ENCODE measurements at places on chromosomes 3 and 15. TPM values are rescaled to one million over a fixed set of nuclear protein-coding genes. Genes with fewer than 3 reads are reported as not detected.
A peak's percentile ranks its signal among the peaks of the same experiment; 100 is the strongest.

DNA sequence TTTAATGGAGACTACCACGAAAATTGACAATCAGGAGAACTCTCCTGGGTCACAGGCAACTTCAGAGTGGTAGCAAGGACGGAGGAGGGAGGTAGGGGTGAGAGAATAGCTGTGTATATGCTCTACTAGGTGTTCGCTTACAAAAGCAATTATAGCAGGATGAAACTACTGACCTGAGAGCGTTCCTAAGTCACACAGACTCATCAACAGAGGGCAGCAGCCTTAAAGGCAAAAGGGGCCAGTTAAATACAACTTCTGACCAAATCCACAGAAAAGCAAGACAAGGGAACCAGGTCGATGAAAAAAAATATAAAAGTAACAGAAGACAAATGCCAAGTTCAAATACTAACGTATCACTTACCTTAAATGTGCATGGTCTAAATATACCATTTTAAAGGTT lies 894.6 kb downstream of the PLOD2 start:
- H3K27ac ChIP-seq = no peak overlapping the region
- H3K4me1 ChIP-seq = no peaks in the 10 kb centered on the region
- no peaks in the 10 kb centered on the region for H3K36me3 ChIP-seq
- DNase-seq = no peak
- no peak overlapping the region for H3K4me3 ChIP-seq

- H3K4me1 ChIP-seq = peaks cover 5% of the 10 kb centered on the region
- H3K36me3 ChIP-seq = no peaks in the 10 kb centered on the region
- no peaks in the 10 kb centered on the region for H3K27me3 ChIP-seq
- H3K4me3 ChIP-seq = peak overlapping the region; percentile 35
- H3K27ac ChIP-seq = no peak overlapping the region
- DNase-seq = peak; percentile 87
Measured at GRCh38 chr15:40421246-40422157, 15.9 kb downstream of the IVD start.

DNA sequence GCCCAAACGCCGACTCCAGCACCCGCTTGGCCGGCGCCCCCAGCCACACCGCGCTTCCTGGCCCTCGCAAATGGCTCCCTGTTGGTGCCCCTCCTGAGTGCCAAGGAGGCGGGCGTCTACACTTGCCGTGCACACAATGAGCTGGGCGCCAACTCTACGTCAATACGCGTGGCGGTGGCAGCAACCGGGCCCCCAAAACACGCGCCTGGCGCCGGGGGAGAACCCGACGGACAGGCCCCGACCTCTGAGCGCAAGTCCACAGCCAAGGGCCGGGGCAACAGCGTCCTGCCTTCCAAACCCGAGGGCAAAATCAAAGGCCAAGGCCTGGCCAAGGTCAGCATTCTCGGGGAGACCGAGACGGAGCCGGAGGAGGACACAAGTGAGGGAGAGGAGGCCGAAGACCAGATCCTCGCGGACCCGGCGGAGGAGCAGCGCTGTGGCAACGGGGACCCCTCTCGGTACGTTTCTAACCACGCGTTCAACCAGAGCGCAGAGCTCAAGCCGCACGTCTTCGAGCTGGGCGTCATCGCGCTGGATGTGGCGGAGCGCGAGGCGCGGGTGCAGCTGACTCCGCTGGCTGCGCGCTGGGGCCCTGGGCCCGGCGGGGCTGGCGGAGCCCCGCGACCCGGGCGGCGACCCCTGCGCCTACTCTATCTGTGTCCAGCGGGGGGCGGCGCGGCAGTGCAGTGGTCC lies 3.5 kb downstream of the ISLR2 start:
- H3K27ac ChIP-seq = no peak overlapping the region
- no peak for DNase-seq
- no peaks in the 10 kb centered on the region for H3K36me3 ChIP-seq
- H3K27me3 ChIP-seq = peaks cover 6% of the 10 kb centered on the region
- H3K4me3 ChIP-seq = no peak overlapping the region

GRCh38 chr3:147615035-147615434 lies 205.9 kb downstream of the ZIC1 start:
- no peak overlapping the region for H3K4me3 ChIP-seq
- no peaks in the 10 kb centered on the region for H3K4me1 ChIP-seq
- H3K27ac ChIP-seq = no peak overlapping the region
- no peaks in the 10 kb centered on the region for H3K27me3 ChIP-seq

DNA sequence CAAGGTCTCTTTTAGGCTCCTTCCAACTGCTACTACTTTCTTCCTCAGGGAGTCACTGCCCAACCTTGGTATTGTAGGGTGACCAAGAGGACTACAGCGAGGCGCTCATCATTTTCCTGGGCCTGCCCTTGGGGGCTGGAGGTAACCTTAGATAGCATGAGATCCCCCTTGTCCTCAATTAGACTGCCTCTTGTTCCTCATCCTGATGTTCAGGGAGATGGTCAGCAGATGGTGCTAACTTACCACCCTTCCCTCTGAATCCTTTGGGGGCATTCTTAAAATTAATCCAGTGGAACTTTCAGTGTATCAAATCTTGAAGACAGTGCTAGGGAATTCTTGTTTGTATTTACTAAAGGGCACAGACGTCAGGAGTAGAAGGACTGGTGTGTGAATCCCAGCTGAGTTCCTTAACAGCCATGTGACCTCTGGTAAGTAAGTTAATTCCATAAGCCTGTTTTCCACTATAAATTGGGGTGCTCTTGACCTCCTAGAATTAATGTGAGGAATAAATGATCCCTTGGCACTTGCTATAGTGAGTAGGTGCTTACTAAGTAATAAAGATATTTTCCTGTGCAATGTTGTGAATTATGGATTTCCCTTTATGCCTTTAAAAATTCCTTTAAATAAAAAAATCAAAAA lies 4.1 kb upstream of the CLPX start:
- H3K27ac ChIP-seq = no peak overlapping the region
- peaks cover 4% of the 10 kb centered on the region for H3K4me1 ChIP-seq
- H3K36me3 ChIP-seq = no peaks in the 10 kb centered on the region
- DNase-seq = peak; percentile 61

DNA sequence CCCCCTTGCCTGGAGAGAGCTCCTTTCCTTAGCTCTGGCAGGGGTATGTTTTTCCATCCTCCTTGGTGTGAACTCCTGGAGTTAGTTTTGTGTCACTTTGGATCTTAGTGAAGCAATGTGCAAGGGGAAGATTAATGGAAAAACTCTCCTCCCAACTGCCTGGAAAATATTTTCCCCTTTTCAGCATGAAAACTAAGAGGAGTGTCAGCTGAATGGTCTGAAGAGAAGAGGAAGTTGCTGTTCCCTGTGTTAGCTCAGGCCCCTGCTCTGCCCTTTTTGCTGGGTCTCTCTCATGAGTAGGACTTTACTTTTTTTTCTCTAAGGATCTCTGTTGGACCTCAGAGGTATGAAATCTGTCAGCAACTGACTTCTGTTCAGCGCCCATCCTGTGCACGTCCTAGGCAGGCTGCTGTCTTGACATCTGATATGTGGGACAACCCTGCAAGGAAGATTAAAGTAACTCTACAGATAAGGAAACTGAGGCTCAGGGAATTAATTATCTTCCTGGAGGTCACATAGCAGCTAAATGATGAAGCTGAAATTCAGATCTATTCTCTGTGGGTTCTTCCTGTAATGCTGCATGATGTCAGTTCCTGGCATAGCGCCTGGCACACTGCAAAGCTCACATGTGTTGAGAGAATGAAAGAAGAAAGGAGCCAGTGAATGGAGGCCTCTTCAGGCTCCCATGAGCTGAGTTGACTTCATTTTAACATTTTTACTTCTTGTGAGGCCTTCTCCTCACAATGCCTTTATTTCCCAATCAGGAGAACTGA lies 109.7 kb upstream of the GALNT15 start:
- H3K27me3 ChIP-seq = no peaks in the 10 kb centered on the region
- no peak overlapping the region for H3K27ac ChIP-seq
- no peak for DNase-seq

DNA sequence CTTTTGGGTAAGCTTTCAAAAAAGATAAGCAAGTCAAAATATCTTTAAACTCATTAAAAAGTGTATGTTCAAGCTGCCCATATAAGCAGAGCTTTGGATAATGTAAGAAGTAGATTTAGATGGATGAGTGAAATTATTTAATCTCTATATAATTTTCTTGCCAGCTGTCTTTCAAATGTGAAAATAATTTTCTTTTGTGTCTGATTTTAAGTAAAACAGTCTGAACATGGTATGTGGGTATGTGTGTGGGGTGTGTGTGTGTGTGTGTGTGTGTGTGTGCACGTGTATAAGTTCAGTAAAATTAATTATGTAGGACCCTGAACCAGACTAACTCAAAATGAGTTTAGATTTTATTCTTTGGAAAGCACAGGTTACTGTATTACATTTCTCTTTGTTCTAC lies 155.2 kb upstream of the CGNL1 start:
- no peaks in the 10 kb centered on the region for H3K27me3 ChIP-seq
- no peak overlapping the region for H3K27ac ChIP-seq
- no peaks in the 10 kb centered on the region for H3K4me1 ChIP-seq

GRCh38 chr15:101133181-101133460 lies 118.7 kb downstream of the CHSY1 start:
- DNase-seq = no peak
- H3K4me3 ChIP-seq = no peak overlapping the region
- no peaks in the 10 kb centered on the region for H3K27me3 ChIP-seq
- H3K4me1 ChIP-seq = no peaks in the 10 kb centered on the region

DNA sequence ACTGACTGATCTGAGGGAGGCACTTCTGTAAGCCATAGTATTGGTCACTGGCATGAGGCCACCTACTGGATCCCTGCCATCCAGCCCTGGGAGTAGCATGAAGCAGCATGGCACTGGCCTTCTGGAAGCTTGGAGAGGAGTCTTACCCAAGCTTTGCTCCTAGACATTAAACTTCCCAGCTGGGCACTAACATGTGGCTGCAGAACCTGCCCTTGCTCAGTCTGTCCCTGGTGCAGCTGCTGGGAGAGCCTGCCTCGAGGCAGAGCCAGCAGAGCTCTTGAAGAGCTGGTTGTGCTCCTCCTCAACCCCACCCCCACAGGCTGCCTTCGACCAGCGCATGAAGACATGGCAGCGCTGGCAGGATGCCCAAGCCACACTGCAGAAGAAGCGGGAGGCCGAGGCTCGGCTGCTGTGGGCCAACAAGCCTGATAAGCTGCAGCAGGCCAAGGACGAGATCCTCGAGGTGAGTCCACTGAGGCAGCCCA lies 17.1 kb upstream of the SNX22 start:
- H3K4me3 ChIP-seq = no peak overlapping the region
- H3K36me3 ChIP-seq = no peaks in the 10 kb centered on the region

GRCh38 chr3:15023719-15024118 lies 41.4 kb downstream of the MRPS25 start:
- H3K4me1 ChIP-seq = no peaks in the 10 kb centered on the region
- no peak overlapping the region for H3K27ac ChIP-seq
- DNase-seq = no peak
- H3K36me3 ChIP-seq = peaks cover 2% of the 10 kb centered on the region
- no peaks in the 10 kb centered on the region for H3K27me3 ChIP-seq
- no peak overlapping the region for H3K4me3 ChIP-seq

- H3K4me3 ChIP-seq = no peak overlapping the region
- DNase-seq = no peak
Measured at GRCh38 chr3:115727135-115727534, 103.8 kb downstream of the GAP43 start.

DNA sequence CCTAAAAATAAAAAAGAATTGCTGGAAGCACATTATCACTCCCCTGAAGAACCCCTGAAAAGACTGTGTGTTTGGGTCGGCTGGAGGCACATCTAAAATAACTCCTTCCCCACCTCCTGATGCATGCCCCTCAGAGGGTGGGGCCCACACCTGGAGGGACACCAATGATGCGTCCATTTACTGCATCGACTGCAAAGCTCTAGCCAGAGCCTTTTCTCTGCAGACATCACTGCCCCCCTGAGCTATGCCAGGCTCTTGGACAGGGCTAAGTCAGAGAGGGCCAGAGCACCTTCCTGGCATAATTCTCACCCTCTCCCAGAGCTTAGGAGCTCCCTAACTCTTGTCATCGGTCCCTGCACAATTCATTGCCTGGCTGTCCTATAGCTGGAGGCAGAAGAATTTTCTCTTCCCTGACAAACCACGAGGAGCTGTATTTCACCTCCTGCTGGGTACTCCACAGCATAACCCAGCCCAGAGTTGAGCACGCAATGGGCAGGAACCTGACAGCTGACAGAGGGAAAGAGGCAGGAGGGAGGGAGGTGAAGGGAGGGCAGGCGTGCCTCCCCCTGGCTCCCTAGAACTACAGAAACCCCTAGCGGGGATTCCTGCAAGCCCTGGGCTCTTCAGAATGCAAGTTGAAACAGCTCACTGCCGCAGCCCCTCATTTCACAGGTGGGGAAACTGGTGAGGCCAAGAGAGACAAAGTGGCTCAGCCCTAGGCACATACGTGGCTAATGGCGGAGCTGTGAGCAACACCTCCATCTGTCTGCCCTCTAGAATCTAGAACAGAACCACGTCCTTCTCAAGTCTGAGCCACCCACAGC lies 46.6 kb downstream of the XXYLT1 start:
- H3K27me3 ChIP-seq = no peaks in the 10 kb centered on the region
- H3K27ac ChIP-seq = no peak overlapping the region
- no peaks in the 10 kb centered on the region for H3K36me3 ChIP-seq

DNA sequence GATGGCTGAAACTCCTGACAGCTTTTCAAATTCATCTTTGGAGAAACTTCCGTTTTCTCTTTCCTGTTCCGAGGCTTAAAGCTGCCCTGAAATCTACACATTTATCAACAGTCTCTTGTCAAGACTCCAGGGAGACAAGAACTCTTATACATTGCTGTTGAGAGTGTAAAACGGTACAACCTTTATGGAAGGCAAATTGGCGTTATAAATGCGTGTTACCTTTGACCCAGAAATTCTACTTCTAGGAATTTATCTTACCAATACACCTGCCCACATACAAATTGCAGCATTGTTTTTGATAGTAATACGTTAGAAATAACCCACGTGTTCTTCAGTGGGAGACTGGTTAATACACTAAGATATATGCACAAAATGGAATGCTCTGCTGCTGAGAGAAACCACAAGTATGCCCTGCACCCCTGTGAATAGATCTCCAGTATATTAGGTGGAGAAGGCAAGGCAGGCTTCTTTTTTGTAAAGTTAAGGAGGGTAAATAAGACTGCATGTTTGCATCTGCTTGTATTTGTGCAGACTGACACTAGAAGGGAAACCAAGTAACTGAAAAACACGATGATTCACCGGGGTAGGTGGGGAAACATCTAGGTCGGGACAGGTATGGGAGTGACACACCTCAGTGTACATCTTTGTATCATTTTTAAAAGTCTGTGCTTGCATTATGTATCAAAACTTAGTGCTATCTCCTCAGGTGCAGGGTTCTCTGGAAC lies 97.5 kb downstream of the IGF1R start:
- no peak overlapping the region for H3K27ac ChIP-seq
- H3K4me1 ChIP-seq = no peaks in the 10 kb centered on the region
- DNase-seq = no peak
- H3K27me3 ChIP-seq = no peaks in the 10 kb centered on the region
- H3K4me3 ChIP-seq = no peak overlapping the region

- no peak overlapping the region for H3K4me3 ChIP-seq
- H3K27ac ChIP-seq = peak overlapping the region; percentile 5
- no peaks in the 10 kb centered on the region for H3K27me3 ChIP-seq
- no peaks in the 10 kb centered on the region for H3K4me1 ChIP-seq
- DNase-seq = peak; percentile 33
Measured at GRCh38 chr15:77599899-77600298, 32.8 kb downstream of the LINGO1 start.

Gene CP
- total RNA-seq = 5.0 TPM

Gene ALS2CL
- 11.2 TPM for total RNA-seq

Gene PLA2G4F
- total RNA-seq = 2.9 TPM

Gene TRIM42
- total RNA-seq = not detected

Gene LEKR1
- 1.6 TPM for total RNA-seq

Gene MUC20
- 0.88 TPM for total RNA-seq

Gene STRA6
- 2.1 TPM for total RNA-seq

Measured in Caco-2 (cell line).